AG10803 (cell line): ENCODE measurements at places on chromosomes 2 and 18.

DNA sequence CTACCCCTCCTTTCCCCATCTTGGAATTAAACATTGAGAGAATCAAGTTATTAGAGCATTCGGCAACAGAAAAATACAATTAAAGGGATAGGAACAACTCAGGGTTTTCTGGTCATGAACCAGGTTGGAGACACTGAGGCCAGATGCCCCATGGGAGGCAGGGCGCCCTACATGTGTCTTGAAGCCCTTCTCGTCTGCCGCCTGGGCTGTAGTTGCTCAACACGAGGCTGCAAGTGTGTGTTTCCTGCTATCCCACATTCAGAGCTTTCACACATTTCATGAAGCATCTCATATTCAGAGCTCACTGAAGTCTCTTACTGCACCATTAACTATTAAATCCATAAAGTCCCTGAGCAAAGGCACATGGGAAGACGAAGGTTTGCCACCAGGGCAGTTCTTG, 28.8 kb downstream of the TTC39C start:
- DNase-seq, result no peak

GRCh38 chr18:51030537-51031258, 685 bp downstream of the SMAD4 start:
- DNase-seq, result peak; percentile 64

DNA sequence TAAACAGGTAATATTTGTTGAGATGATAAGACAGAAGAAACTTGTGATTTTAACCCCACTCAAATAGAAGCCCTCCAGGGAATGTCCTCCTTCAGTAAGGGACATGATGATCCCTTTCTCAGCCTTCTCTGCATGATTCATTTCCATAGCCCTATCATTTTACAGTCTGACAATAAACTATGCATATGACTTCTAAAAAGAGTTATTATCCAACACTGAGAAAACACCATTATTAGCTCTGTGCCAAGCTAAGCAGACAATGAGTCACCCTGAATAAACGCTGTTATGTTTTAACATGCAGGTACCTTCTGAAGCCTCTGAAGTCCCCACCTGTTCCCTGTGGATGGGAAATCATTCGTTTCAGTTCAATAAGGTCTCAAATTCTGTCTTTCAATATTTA, 54.7 kb downstream of the DTNB start:
- DNase-seq, result peak; percentile 34

DNA sequence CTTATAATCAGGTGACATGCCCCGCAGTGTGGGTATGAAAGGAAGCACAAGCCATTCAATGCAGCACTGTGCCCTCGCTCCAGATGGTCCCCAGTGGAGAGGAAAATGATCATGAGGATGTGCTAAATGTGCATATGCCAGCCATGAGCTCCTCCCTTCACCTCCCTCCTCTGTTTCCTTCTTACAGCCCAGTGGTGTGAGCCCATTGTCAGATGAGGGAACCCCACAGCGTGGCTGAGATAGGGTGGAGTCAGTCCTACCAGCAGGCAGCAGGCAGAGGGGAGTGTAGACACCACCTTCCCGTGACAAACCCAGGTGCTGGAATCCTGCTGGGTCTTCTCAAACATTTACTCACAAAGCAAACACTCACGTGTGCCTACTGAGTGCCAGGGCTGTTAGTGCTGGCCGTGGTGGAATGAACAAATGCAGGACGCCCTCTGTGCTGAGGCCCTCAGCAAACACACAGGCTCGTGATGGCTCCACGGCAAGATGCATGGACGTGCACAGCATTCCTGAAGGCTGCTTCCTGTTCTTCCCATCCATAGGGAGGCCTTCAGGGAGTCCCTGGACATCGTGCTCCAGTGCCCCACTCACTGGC, 181.7 kb upstream of the TPO start:
- no peak for DNase-seq

- DNase-seq, result peak; percentile 55
Observed at GRCh38 chr2:27901234-27901633, 10.7 kb downstream of the BABAM2 start.

DNA sequence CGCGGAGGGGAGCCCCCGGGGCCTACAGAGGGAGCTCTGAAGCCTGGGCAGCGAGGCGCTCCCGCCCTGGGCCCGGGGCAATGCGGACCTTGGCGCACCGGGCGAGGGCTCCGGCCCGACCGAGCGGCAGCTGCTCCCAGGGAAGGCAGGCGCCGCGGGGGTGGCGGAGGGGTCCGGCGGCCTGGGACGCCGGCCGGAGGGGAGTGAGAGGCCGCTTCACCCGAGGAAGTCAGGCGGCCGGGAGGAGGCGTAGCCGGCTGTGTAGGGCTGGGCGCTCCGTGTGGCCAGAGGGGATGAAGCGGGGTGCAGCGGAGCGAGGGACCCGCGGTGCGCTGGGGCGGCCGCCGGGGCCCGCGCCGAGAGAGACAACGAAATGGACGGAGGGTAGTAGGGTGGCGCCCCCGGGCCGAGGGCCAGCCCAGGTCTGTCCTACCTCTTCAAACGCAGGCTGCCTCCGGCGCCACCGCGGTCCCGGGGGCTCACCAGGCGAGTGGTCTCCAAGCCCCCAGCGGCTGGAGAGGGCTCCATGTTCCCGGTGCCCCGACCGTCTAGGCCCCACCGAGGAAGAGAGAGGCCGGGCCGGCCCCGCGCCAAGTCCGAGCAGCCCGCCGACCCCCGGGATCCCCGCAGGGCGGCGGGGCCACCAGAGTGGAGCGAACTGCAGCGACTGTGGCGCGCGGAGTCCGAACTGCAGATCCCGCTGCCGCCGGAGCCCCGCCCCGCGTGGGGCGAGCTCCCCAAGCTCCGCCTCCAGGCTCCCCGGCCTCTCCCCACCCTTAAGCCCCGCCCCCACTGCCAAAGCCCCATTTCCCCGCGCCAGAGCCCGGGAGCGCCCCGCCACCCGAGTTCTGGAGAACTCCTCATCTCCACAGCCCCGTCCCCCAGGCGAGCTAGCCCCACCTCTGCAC, at the start of gene SLC30A3:
TSS of gene SLC30A3 (minus strand) at position 669 of the 908 bp plus-strand sequence. CDS start at position 528, 141 bp downstream.
- peak; percentile 13 for DNase-seq

GRCh38 chr2:82314836-82315472, 2010.4 kb upstream of the LRRTM1 start:
- DNase-seq, result no peak

DNA sequence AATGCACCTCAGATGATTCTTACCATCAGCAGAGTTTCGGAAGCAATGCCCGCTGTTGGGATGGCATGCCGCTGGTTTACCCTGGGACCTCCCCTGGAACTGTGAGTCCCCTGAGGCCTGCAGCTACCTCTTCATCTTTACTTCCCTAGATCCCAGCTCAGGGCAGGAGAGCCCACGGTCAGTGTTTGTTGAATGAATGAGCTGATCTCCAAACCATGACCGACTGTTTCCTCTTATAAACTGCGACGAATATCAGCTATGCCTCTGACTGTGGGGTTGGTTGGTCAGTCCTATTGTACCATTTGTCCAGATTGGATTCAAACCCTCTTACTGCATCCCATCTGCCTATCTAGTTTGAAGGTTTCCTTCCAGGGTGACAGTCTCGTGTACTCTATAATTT, 64.4 kb downstream of the DDX1 start:
- DNase-seq, result no peak

- peak; percentile 51 for DNase-seq
Observed at GRCh38 chr2:199111458-199111857, 346.3 kb downstream of the SATB2 start.

- DNase-seq, result no peak
Observed at GRCh38 chr18:47615043-47615442, 315.4 kb downstream of the SMAD2 start.

GRCh38 chr2:16226943-16227664, 286.8 kb downstream of the MYCN start:
- no peak for DNase-seq

- peak; percentile 76 for DNase-seq
Observed at GRCh38 chr2:54483426-54483825, 27.3 kb downstream of the SPTBN1 start.

- DNase-seq, result no peak
Observed at GRCh38 chr2:7013471-7014160, 96.4 kb downstream of the RNF144A start.

- peak; percentile 34 for DNase-seq
Observed at GRCh38 chr18:49277395-49278036, 182.9 kb downstream of the DYM start.

GRCh38 chr2:45814488-45814887, 163.0 kb downstream of the PRKCE start:
- peak; percentile 15 for DNase-seq

DNA sequence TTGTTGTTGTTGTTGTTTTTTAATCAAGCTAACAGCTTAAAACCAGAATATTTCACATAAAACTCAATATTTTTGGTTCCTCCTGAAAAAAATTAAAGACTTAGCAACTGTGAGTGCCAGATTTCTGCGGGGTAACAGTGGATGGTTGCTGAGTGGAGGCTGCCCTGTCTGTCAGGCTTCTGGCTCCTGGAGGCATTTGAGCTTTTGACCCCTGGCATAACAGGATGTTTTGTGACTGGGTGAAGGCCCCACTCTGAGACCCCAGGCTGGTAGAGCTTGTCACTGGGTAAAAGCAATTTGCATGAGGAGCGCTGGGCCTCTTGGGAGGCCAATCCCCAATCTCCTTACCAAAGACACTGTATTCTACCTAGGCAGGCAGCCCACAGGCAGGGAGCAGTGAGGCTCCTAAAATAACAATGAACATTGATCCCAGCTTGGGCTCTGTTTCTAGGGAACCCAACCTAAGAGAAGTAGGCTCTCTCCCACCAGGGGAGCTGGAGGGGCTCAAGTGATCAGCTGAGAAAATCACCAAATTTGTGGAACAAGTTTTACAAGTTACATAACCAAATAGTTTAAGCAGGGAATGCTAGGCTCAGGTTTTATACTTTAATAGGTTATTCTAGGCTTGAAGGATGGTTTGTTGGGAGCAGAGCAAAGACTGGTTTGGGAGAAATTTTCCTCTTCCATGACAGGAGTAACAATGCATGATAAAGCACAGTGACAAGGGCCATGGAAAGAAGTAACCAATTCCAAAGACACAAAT, 5.9 kb upstream of the SPRED2 start:
- DNase-seq, result no peak

DNA sequence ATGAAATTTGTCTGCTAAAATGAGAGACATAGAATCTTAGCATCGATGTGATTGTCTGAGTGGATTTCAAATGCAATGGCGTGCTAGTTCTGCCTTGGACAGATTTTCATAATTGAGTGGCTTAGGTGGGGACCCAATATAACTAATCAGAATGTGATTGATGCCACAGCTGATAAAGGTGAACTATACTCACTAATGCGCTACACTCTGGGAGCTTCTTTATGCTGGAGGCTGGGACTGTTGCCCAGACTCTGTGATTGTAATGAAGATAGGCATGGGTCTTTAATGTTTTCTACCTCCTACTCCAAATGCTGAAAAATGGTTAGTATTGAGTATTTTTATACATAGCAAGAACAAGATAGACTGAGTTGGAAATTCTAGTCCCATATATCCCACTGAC, 339.5 kb upstream of the SLC39A10 start:
- no peak for DNase-seq

- DNase-seq, result peak; percentile 72
Observed at GRCh38 chr2:70104231-70105111, 17.2 kb downstream of the PCBP1 start.

DNA sequence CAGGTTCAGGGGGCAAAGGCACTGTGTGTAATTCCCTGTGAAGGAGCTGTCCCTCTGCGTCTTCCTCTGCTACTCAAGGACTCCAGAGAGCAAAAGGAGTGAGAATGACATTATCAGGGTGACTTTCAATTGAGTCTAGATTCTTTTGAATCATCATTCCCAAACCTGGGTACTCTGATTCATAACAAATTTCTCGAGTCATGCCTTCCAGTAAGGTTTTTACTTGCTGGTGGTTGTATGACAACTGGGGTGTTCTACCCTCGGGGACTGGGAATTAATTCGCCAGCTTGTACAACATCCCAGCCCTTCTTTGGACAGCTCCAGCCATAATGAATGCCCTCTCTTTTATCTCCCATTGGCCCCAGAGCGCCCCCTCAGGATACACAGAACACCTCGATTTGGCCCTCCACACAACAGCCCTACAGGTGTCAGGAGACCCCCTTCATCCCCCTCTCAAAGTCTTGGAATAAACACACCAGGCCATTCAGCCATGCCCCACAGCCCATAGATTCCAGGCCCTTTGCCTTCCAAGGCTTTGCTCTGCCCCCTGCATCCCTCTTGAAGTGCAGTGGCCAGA, 254.5 kb downstream of the KLHL29 start:
- DNase-seq, result no peak

GRCh38 chr18:73352546-73352945, 484.8 kb upstream of the NETO1 start:
- peak; percentile 5 for DNase-seq

- peak; percentile 87 for DNase-seq
Observed at GRCh38 chr18:48952287-48953103, 1.7 kb upstream of the SMAD7 start.

GRCh38 chr2:43676322-43677050, at the start of gene C1GALT1C1L:
Gene C1GALT1C1L (minus strand): TSS chr2:43676429. CDS start chr2:43676322, 107 bp downstream.
- DNase-seq, result peak; percentile 49

- DNase-seq, result peak; percentile 43
Observed at GRCh38 chr2:25982273-25982967, at the start of gene KIF3C. Gene KIF3C (minus strand): TSS chr2:25982497. CDS start chr2:25981917, 580 bp downstream.
